Activated gamma-delta T cell treated with Interleukin-2 at 50 U/mL for 16 hours (primary cell): ENCODE measurements at places on chromosomes 12 and 14.
A peak's percentile ranks its signal among the peaks of the same experiment; 100 is the strongest.

DNA sequence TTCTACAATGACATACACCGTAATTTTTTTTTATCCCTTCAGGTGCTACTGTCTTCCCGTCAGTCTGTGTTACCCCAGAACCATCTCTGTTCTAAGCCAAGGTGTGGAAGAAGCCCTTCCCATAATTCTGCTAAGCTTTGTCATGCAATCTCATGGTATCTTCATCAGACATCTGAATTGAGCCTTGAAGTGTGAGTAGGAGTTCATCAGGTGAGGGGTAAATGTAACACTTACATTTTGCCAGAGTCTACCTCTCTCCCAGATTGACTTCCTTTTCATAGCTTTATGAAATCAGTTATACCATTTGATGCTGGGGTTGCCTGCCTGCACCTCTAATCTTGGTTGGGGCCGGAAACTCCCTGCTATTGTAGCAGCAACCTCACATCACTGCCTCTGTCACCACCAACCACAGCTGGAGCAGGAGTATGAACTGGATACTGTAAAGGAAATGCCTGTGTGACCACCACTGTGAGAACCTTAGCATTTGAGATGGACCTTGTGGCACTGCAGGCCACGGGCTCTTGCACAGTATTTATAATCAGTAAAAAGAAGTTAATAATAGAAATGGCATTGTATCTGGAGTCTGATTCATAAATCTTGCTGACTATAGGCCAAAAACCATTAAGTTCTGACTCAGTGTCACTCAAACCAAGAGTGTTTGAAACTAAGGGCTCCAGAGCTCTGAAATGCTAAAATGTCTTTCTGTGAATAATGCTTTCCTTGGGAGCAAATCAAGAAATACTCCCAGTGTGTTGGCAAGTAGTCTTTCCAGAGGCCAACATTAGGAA, 58.7 kb upstream of the STK38L start:
- no peak for DNase-seq

DNA sequence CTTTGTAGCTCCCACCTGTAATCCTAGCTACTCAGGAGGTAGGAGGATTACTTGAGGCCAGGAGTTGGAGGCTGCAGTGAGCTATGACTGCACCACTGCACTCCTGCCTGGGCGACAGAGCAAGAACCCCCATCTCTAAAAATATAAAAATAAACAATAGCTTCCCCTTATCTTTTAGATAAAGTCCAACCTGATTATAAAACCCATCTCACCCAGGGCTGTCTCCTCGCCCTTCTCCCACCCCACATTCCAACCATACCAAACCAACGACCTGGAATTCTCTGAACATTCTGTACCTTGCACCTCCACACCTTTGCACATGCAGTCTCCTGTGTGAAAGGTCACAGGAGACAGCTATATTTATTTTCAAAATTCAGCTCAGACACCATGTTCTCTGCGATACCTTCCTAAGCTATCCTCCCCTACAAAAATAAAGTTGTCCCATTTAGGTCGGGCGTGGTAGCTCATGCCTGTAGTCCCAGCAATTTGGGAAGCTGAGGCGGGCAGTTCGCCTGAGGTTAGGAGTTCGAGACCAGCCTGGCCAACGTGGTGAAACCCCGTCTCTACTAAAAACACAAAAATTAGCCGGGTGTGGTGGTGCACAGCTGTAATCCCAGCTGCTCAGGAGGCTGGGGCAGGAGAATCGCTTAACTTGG, 7.7 kb downstream of the SLC7A7 start:
- DNase-seq, result no peak

GRCh38 chr14:102554821-102555819, 37.3 kb upstream of the RCOR1 start:
- peak; percentile 44 for DNase-seq

GRCh38 chr12:88516811-88517210, 63.5 kb downstream of the KITLG start:
- DNase-seq, result no peak

GRCh38 chr14:69887740-69888657, 8.8 kb downstream of the SMOC1 start:
- DNase-seq, result no peak

DNA sequence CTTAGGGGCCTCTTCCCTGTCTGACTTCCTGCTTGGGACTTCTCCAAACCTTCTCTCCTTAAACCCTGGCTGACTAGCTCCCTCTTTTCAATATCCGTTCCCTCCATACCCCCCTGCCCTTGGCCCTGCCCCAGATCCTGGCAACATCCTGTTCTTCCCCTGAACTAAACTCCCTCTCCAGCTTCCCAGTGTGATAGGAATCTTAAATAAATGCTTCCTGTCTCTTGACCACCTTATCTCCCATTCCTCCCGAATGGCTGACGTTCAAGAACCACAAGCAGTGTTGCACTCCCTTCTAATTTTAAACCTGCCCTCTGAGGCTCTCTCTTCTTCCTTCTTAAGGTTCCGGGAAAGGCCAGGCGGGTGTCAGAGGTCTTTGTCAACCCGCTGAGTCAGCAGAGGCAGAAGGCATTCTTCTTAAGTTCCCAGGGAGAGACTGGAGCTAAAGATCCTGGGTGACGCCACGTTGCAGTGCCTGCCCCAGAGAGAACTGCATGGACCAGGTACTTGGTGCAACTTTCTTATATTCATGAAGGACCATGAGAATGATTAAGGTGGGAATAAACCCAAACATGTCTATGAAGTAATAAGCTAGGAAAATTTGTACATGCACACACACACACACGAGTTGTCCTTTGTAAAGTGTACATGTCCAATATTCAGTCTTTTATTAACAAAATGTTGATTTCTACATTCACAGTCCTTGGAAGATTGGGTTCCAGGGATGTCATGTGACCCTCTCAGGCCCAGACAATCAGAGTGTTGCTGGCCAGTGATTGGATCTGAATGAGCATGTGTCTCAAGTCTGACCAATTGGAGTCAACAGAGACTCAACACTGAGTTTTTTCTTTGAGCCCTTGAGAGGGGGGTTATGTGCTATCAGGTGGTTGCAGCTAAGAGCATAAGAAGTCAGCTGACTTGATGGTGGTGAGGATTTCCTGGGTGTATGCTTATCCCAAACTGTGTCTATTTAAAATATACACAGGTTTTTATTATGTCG, 420.2 kb upstream of the TBX3 start:
- no peak for DNase-seq

DNA sequence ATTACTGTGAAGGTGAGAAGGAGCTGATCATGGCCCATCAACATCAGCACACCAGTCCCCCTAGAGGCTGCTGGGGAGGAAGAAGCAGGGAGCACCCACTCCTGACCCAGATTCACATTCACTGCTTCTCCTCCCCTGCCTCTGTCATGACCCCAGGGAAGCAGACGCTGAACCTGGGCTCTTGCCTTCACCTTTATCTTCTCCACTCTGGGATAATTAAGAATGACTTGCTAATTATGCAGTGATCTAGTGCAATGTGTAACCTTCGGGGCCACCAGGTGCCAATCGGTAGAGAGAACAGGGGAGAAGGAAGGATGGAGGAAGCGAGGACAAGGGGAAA, 44.4 kb upstream of the IQSEC3 start:
- no peak for DNase-seq

DNA sequence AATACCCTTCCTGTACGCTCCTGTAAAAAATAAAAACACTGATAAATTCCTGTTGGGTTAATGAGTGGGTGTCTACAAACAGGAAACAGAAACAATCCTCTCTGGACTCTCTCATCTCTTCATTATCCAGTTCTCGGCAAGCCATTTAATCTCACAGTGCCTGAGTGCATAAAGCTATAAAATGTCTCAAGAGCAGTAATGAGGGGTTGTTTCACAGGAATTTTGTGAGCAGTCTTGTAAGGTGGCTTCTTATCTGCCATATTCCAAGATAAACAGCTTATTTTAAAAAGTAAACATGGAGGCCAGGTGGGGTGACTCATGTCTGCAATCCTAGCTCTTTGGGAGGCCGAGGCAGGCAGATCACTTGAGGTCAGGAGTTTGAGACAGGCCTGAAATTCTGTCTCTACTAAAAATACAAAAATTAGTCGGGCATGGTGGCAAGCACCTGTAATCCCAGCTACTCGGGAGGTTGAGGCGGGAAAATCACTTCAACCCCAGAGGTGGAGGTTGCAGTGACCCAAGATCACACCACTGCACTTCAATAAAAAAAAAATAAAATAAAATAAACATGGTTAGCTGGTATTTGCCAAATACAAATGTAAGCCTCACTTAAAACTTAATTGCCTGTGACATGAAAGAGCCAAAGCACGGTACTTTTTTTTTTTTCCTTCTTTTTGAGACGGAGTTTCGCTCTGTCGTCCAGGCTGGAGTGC, 54.0 kb downstream of the CLIP1 start:
- no peak for DNase-seq

GRCh38 chr12:95511977-95512376, 38.0 kb downstream of the METAP2 start:
- DNase-seq, result no peak

GRCh38 chr14:31530136-31530535, 31.1 kb upstream of the NUBPL start:
- DNase-seq, result no peak

DNA sequence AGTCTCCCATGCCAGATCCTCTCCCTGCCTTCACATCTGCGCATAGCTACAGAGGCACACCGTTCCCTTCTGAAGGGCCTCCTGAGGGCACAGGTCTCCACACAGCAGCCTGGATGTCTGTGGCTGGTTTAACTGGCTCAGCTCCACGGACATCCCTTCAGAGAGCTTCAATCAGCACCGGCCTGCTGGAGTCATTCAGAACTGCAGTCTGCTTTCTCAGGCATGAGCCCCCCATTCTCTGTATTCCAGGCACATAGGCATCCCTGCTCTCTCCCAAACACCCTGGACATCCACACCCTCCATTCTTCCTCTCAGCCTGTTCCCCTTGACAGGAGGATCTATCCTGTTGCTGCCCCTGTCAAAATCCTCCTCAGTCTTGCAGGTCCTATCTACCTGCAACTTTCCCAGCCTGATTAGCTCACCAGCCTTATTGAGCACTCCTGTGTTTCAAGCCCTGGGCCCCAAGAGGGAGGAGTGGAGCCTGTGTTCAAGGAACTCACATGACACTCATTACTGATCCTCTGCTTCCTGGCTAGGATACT, 2.9 kb upstream of the DHRS2 start:
- no peak for DNase-seq

- DNase-seq, result peak; percentile 16
Measured at GRCh38 chr14:59301354-59301753, 112.9 kb downstream of the DAAM1 start.

DNA sequence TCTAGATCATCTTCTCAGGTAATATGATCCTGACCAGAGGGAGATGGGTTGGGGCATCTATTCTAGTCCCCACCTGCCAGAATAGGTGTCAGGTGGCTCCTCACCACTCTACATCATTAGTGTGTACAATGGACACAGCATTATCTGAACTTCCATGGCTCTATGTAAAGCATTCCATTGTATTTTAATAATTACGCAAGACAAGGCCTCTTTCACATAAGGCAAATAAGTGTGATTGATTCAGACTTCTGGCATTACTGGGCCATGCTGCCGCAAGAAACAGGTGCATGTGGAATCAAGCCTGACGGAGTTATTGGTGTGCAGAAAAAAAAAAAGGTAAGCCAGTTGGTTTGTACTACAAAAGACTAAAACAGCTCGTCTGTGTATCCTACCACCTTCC, 3.1 kb upstream of the DDHD1 start:
- no peak for DNase-seq

GRCh38 chr12:28811457-28811856, 337.6 kb upstream of the FAR2 start:
- no peak for DNase-seq

DNA sequence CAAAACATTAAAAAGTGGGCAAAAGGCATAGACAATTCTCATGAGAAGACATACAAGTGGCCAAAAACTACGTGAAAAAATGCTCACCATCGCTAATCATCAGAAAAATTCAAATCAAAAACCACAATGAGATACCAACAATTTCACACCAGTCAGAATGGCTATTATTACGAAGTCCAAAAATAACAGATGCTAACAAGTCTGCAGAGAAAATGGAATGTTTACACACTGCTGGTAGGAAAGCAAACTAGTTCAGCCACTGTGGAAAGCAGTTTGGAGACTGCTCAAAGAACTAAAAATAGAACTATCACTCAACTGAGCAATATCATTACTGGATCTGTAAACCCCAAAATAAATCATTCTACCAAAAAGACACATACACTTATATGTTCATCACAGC, 76.2 kb downstream of the PRKD1 start:
- DNase-seq, result no peak

DNA sequence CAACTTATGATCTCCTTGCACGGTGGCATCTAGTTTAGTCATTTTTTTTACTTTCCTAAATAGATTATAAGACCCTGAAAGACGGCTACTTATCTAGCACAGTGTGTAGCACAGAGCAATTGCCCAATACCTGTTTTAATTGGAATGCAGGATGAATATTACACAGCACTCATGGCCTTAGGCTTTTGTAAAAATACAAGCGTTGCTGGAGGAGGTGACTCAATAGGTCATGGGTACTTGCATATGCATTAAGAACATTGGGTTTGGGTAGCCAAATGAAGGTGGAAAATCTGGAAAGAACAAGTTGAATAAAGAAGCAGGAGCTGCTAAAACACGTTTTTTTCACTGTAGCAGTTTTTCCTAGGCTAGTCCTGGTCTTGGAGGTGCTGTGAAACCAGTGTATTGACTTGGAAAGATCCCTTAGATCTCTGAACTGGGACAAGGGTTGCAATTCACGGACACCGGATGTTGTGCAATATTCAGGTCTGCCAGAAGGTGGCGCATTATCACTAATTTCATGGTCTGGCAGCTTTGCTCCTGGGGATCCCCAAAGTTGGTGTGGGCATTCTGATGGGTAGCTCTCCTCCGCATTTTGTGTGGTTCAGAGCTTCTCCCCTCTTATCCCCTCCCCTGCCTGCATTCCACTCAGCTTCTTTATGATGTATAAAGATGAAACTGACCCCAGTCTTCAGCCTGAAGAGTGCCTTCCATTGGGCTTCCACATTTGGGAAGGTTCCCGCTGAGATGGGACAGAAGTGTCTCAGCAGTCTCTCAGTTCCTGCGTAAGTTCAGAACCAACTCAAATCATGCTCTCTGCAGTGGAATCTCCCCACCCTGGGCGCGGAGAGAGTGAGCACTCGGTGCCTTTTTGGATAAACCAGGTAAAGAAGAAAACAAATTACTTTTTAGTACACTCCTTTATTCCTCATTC, 278.3 kb downstream of the NRXN3 start:
- DNase-seq, result no peak

- DNase-seq, result no peak
Measured at GRCh38 chr14:32817780-32818179, 120.9 kb upstream of the NPAS3 start.

GRCh38 chr12:8446642-8447547, 8.9 kb upstream of the CLEC6A start:
- DNase-seq, result no peak
